ENCODE measurements at places on chromosomes 3 and 15. TPM values are rescaled to one million over a fixed set of nuclear protein-coding genes. Genes with fewer than 3 reads are reported as not detected.

DNA sequence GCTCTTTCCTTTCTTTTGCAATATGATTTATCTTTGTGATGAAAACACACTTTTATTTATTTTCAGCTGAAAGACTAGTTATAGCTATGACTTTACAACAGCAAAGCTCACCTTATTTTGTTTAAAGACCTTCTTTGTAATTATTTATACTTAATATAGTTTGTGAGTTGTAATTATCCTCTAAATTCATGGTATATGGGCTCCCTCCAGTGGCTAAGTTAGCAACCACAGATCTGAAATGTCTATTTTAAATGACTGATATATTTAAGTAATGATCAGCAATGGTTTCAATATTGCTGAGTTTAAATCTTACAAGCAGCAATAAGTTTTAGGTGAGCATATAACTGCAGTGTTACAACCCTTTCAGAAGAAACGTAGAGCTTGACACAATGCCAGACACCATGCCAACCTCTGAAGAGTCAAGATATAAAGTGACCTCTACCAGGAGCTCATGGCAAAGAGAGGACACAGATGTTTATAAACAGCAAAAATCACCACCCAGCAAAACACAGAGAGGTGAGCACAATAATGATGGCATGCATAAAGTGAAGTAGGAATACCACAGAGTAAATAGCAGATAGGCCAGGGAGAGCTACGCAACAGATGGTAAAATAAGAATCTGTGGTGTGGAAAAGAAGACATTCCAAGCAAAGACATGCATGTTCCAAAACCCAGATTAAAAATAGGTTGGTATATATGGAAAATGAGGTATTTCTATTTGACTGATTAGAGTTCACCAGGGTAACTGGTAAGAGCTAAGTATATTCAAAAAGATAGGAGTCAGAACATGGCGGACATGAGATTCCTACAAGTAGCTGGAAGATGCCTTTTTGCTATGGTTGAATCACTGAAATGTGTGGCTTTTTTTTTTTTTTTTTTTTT lies 143.7 kb upstream of the ZNF385D start:
- no peaks in the 10 kb centered on the region for H3K27me3 ChIP-seq
- H3K4me3 ChIP-seq: no peak overlapping the region
- H3K36me3 ChIP-seq: no peaks in the 10 kb centered on the region
- H3K4me1 ChIP-seq: no peaks in the 10 kb centered on the region
- H3K27ac ChIP-seq: no peak overlapping the region
- DNase-seq: no peak

TMOD3 gene
- total RNA-seq: 48.6 TPM

GOLGA8R gene
- 2.7 TPM for total RNA-seq

DNA sequence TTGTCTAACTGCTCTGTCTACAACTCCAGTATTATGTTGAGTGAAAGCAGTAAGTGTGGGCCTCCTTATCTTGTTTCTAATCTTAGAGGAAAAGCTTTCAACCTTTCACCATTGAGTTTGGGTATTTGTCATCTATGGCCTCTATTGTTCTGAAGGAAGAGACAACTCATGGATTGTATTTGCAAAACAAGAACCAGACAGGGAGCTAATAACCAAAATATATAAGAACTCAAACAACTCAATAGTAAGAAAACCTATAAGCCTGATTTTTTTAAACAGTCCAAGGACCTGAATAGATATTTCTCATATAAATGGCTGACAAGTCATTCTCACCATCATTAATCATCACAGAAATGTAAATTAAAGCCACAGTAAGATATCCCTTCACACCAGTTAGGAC lies 113.0 kb downstream of the TAFA4 start:
- no peak for DNase-seq
- peaks cover 3% of the 10 kb centered on the region for H3K27me3 ChIP-seq
- no peaks in the 10 kb centered on the region for H3K36me3 ChIP-seq
- H3K27ac ChIP-seq: no peak overlapping the region

LSAMP gene
- total RNA-seq: not detected

- peaks cover 7% of the 10 kb centered on the region for H3K4me1 ChIP-seq
- no peaks in the 10 kb centered on the region for H3K36me3 ChIP-seq
- no peak overlapping the region for H3K4me3 ChIP-seq
- H3K27me3 ChIP-seq: peaks cover 26% of the 10 kb centered on the region
- H3K27ac ChIP-seq: no peak overlapping the region
Observed at GRCh38 chr3:184488577-184488976, 73.0 kb upstream of the EPHB3 start.

CELSR3 gene
- total RNA-seq: 17.4 TPM

GRCh38 chr15:23629234-23629805 lies 18.3 kb downstream of the MAGEL2 start:
- DNase-seq: no peak
- no peaks in the 10 kb centered on the region for H3K4me1 ChIP-seq
- H3K27me3 ChIP-seq: peaks cover 8% of the 10 kb centered on the region

DNA sequence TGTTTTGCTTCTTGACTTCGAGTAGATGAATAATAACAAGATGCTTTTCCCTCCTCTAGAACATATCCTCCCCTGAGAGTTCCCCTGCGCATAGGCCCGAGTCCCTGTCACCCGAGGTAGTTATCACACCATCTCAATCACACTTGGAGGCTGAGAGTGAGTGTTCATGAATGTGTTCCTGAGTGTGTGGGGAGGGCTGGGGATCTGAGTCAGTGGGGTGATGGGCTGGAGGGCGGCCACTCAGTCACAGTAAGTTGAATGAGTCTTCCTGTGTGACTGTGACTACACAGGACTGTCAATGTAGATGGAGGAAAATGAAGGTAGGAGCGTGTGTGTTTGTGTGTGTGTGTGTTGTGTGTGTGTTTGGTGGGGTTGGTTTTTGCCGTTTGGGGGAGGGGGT lies 71.0 kb downstream of the SETD5 start:
- no peaks in the 10 kb centered on the region for H3K27me3 ChIP-seq
- peaks cover 21% of the 10 kb centered on the region for H3K36me3 ChIP-seq
- H3K4me3 ChIP-seq: no peak overlapping the region
- peak; percentile 39 for DNase-seq
- peaks cover 20% of the 10 kb centered on the region for H3K4me1 ChIP-seq

GRCh38 chr3:105533960-105534359 lies 167.3 kb downstream of the ALCAM start:
- no peaks in the 10 kb centered on the region for H3K4me1 ChIP-seq
- H3K36me3 ChIP-seq: no peaks in the 10 kb centered on the region
- H3K27ac ChIP-seq: no peak overlapping the region
- H3K27me3 ChIP-seq: no peaks in the 10 kb centered on the region
- H3K4me3 ChIP-seq: no peak overlapping the region

DNA sequence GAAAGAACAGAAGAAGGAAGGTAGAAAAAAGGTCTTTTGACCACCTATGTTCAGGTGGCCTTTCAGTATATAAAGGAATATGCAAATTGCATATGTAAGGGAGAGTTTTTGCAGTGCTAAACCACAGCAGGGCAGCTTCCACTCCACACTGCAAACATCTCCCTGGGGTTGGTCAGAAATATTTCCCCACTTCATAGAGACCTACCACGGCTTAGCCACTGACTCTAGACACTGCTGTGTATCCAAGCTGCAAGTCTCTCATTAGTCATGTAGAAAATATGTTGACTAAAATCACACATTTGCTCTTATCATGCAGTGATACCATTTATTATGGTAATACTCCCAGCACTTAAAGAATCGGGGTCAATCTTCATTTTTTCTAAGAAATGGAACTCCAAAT lies 214.9 kb upstream of the NR2F2 start:
- no peak overlapping the region for H3K4me3 ChIP-seq
- H3K36me3 ChIP-seq: no peaks in the 10 kb centered on the region
- no peaks in the 10 kb centered on the region for H3K4me1 ChIP-seq
- no peak overlapping the region for H3K27ac ChIP-seq
- DNase-seq: no peak
- H3K27me3 ChIP-seq: peaks cover 17% of the 10 kb centered on the region

- H3K36me3 ChIP-seq: no peaks in the 10 kb centered on the region
- H3K4me1 ChIP-seq: no peaks in the 10 kb centered on the region
- no peak for DNase-seq
- H3K27me3 ChIP-seq: no peaks in the 10 kb centered on the region
- H3K27ac ChIP-seq: no peak overlapping the region
Observed at GRCh38 chr15:71304681-71305080, 189.4 kb downstream of the THSD4 start.

GRCh38 chr15:95669146-95669922 lies 661.2 kb upstream of the NR2F2 start:
- DNase-seq: no peak
- H3K4me1 ChIP-seq: peaks cover 6% of the 10 kb centered on the region
- no peak overlapping the region for H3K27ac ChIP-seq
- H3K4me3 ChIP-seq: peak overlapping the region; percentile 53

GRCh38 chr3:177789500-177789899 lies 592.2 kb upstream of the TBL1XR1 start:
- H3K27ac ChIP-seq: no peak overlapping the region
- no peak for DNase-seq
- no peaks in the 10 kb centered on the region for H3K36me3 ChIP-seq
- H3K27me3 ChIP-seq: no peaks in the 10 kb centered on the region
- H3K4me3 ChIP-seq: no peak overlapping the region

CPNE4 gene
- 0.17 TPM for total RNA-seq

GRCh38 chr3:179837374-179837773 lies 184.5 kb downstream of the USP13 start:
- no peaks in the 10 kb centered on the region for H3K4me1 ChIP-seq
- DNase-seq: no peak
- H3K36me3 ChIP-seq: no peaks in the 10 kb centered on the region
- H3K27me3 ChIP-seq: peaks cover 19% of the 10 kb centered on the region
- no peak overlapping the region for H3K27ac ChIP-seq
- no peak overlapping the region for H3K4me3 ChIP-seq

FOXB1 gene
- total RNA-seq: 2.7 TPM

- H3K36me3 ChIP-seq: no peaks in the 10 kb centered on the region
- DNase-seq: no peak
- H3K4me1 ChIP-seq: peaks cover 24% of the 10 kb centered on the region
- H3K27ac ChIP-seq: no peak overlapping the region
Observed at GRCh38 chr3:172069478-172069877, 30.1 kb downstream of the FNDC3B start.

TLR9 gene
- 1.2 TPM for total RNA-seq

- peaks cover 3% of the 10 kb centered on the region for H3K36me3 ChIP-seq
- no peaks in the 10 kb centered on the region for H3K4me1 ChIP-seq
- no peak overlapping the region for H3K4me3 ChIP-seq
- no peak overlapping the region for H3K27ac ChIP-seq
- DNase-seq: no peak
Observed at GRCh38 chr3:87219611-87220010, 7.5 kb upstream of the CHMP2B start.

ROBO2 gene
- total RNA-seq: not detected

C3orf85 gene
- total RNA-seq: not detected

ACY1 gene
- 30.2 TPM for total RNA-seq

IMPG2 gene
- total RNA-seq: 0.82 TPM

DNA sequence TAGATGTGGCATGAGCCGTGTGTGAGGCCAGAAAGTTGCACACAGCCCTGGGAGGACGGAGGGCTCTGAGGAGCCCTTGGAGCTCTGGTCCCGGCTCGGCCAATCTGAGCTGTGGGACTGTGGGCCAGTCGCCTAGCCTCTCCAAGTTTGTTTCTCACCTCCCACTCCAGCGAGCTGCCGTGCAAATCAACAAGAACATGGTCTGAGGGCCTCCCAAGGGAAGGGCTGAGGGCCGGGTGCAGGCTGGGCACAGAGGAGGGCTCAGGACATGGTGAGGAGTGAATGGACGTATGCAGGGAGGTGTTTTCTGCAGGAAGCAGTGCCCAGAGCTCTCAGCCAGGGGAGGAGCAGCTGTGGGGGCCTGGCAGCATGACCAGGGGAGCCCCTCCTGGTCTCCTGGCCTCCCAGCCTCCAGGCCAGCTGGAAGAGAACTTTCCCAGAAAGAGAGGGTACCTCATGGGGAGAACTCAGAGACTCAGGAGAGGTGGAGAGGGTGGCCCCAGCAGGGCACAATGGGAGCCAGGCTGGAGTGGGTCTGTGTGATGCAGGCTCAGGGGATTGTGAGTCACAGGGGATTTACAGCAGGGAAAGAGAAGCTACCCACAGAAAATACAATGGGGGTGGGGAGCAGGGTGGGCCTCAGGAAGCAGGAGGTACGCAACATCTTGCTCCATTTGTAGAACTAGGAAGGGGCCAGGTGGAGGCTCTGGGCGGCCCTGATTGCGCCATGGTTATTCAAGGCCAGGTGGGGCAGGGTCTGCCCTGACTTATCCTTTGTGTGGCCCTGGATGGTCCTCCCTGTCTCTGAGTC lies 24.8 kb downstream of the PSTPIP1 start:
- peaks cover 90% of the 10 kb centered on the region for H3K4me1 ChIP-seq
- H3K36me3 ChIP-seq: peaks cover 3% of the 10 kb centered on the region
- H3K27me3 ChIP-seq: no peaks in the 10 kb centered on the region
- peak overlapping the region; percentile 70 for H3K4me3 ChIP-seq
- peak; percentile 63 for DNase-seq
- H3K27ac ChIP-seq: peak overlapping the region; percentile 96

DNA sequence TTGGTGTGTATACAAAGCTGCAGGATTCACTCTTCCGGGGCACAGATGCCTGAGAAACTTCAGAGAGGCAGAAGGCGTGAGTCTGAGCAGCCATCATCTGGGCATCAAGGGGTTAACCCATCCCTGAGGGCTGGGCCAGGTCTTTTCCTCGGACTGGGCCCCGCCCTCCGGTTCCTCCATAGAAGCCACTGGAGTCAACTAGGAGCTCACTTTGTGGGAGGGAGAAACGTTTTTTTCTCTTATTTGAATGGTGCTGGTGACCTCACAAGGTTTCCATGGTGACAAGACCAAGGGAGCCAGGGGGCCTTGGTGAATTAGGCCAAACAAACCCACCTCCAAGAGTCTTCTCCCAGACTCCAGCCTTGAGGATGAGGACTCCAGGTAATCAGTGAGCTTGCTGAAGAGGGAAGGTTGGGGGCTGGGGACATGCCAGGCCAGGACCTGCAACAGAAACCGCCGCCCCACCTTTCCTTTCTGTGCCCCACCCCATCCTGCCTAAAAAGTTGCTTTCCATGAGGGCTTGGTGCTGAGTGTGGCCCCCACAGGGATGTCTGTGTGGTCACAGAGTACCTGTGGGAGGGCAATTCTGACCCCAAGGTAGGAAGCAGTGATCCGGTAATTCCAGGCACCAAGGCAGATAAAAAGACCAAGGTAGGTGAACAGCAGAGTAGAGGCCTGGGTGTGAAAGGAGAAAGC lies 14.8 kb upstream of the INSYN1 start:
- no peaks in the 10 kb centered on the region for H3K4me1 ChIP-seq
- no peaks in the 10 kb centered on the region for H3K36me3 ChIP-seq
- peaks cover 15% of the 10 kb centered on the region for H3K27me3 ChIP-seq
- DNase-seq: no peak
- H3K4me3 ChIP-seq: no peak overlapping the region

IL17RC gene
- 0.93 TPM for total RNA-seq

DNA sequence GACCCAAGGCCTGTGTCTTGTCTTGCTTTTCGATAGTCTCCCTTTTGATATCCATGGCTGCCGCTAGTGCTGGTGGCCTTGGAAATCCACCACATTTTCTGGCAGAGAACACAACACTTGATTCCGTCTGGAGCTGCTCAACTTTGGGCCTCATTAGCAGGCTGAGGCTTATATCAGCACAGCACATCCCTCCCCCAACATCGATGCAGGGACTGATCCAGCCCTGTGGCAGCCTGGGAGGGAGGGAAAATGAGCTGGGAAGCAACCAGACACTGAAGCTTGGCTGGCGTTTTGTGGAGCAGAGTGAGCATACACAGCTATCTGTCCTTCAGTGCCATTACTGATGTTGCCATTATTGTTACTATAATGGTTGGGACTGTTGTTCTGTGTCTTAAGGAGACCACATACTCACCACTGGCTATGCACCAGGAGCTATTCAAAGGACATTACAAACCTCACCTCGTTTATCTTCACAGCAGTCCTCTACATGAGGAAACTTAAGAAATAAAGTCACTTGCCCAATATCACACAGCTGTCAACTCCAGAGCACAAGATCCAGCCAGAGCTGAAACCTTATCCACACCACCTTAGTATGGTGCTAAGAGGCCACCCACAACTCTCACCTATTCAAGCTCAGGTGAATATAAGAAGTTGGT lies 102.9 kb downstream of the SUCLG2 start:
- H3K27me3 ChIP-seq: no peaks in the 10 kb centered on the region
- peaks cover 13% of the 10 kb centered on the region for H3K36me3 ChIP-seq
- H3K27ac ChIP-seq: no peak overlapping the region
- peaks cover 12% of the 10 kb centered on the region for H3K4me1 ChIP-seq
